Non-pigmented ciliary epithelial cell (primary cell): ENCODE measurements at places on chromosomes 5 and 9.

DNA sequence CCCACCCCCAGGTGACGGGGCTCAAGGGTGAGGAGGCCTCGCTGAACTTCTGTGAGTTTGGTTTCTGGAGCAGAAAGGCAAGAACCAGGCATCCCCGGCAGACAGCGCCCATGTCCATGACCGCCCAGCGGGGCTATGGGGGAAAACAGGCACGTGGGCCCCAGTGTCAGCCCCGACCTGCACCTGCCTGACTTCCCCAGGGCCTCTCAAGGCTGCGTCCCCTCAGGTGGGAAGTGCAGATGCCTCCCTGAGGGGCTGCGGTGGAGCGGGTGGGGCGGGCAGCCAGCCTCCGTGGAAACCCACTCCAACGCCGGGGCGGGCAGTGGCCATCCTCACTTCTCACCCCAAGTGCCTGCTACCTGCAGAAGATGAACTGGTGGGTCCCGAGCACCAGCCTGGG lies 6.9 kb upstream of the CARD9 start:
- DNase-seq = no peak

DNA sequence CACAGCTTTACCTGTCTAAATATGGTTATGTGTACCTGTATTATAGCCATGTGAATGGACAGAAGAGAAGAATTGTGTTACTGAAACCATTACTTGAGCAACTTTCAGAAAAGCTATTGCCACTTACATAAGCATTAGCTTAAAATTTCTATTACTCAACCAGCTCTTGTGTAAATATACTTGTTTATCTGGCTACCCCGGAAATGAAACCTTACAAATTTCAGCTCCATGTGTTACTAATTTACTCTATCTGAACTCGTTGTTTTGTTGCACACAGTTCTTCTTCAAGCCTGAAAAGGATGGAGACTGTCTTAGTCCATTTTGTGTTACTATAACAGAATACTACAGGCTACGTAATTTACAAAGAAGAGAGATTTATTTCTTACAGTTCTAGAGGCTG lies 22.5 kb upstream of the ADAMTSL1 start:
- DNase-seq = no peak

DNA sequence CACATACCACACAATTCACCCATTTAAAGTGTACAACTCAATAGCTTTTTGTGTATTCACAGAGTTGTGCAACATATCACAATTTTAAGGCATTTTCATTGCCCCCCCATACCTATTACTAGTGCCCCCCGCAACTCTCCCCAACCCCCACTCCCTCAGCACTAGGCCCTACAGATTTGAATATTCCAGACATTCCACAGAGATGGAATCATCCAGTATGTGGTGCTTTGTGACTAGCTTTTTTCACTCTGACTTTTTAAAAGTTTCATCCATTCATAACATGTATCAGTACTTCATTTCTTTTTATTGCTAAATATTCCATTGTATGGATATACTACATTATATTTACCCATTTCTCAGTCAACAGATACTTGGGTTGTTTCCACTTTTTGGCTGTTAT lies 102.9 kb upstream of the LRRTM2 start:
- DNase-seq = no peak

GRCh38 chr5:16043349-16043965 lies 136.1 kb downstream of the MARCHF11 start:
- DNase-seq = no peak

DNA sequence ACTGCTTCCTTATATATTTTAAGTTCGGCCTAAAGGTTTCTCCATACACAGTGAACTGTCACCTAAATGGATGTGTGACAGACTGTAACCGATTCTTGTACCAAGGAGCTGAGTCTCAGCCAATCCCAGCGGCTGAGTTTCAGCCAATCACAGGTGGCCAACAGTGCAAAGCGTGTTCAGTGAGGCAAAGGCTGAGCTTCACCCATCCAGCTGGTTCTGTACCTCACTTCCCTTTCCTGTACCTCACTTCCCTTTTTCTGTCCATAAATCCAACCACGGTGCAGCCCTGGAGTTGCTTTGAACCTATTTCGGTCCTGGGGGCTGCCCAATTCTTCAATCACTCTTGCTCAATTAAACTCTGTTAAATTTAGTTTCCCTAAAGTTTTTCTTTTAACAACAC lies 15.7 kb upstream of the TBC1D9B start:
- DNase-seq = no peak

DNA sequence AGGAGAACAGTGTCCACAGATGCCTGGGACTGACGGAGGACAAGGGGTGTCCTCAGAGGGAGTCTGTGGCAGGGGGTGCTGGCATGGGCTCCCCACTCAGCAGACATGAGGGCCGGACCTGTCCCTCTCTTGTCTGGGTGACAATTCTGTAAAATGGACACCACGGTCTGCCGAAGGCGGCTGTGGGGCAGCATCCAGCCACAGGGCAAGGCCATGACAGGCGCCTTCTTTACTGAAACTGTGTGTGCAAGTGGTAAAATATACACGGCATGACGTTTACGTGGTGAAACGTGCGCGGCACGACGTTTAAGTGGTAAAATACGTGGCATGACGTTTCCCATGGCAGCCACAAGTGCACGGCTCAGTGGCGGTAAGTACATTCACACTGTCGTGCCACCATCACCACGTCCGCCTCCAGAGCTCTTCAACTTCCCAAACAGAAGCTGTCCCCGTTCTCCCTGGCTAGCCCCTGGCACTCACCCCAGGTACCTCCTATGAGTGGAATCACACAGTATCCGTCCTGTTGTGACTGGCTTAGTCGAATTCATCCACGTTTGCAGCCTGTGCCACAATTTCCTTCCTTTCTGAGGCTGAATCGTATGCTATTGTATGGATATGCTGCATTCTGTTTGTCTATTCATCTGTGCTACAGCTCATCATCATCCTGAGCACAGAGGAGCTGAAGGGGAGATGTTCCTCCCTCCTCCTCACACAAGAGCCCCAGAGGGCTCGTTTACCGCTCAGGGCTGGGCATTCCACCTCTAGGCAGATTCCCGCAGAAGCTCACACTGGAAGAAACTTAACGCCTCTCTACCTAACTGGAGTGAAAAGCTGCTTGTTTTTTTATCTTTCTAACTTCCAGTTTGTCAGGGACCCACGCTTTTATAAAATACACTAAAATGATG lies 52.5 kb downstream of the COL23A1 start:
- DNase-seq = no peak
